CD8-positive, alpha-beta T cell (primary cell): ENCODE measurements at places on chromosomes 5 and 9.

GRCh38 chr5:61450493-61451279 is 118.6 kb downstream of the ZSWIM6 start:
- DNase-seq = no peak

DNA sequence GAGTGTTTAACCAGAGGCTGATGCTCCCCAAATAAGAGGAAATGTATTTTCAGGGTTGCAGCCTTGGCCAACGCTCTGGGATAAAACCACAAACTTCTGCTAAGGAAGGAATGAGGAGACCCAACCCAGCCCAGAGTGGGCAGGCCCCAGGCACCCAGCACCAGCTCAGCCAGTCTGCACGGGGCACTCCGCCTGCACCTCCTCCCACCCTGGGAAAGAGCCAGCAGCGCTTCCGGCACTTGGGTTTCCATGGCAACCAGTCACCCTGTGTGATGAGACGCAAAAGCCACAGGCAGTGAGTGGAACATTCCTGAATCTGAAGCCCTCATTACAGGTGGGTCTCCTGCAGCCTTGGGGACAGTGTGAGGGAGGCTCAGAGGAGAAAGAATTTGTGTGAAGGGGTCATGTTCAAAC is 85.2 kb upstream of the ZBTB43 start:
- peak; percentile 74 for DNase-seq

- no peak for DNase-seq
Observed at GRCh38 chr5:178632285-178632684, 5.4 kb upstream of the CLK4 start.

GRCh38 chr5:122933956-122934355 is 88.5 kb downstream of the SNX24 start:
- DNase-seq = no peak

DNA sequence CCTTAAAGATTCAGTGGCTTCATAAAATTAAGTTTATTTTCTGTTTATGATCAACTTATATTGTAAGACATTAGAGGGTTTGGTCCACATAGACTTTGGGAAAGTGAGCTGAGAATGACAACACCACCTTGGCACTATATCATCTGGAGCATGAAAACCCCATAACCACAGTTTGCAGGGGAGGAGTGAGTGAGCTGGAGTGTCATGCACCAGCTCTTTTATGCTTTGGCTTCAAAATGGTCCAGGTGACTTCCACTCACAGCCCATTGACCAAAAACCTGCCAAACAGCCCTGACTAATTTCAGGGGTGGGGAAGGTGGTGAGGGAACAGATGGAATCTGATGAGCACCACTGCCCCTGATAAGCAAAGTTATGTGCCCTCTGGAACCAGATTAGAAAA is 295.8 kb downstream of the DMRTA1 start:
- no peak for DNase-seq

GRCh38 chr5:151028717-151029116 is 8.3 kb downstream of the GPX3 start:
- no peak for DNase-seq

DNA sequence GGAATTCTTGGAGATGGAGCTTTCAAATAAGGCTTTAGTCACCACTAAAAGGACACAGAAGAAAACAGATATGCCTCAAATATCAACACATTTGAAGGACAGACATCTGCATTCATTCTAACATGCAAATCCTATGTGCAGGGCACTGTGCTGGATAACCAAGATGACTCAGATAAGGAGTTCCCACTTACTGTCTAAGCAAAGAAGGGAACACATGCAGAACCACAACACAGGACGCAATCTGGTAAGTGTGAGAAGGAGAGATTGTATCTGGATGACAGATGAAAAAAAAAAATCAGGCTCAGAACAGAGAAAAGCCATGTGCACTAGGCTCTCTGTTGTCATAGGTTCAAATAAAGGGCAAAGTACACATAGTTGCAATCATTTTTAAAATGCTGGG is 42.5 kb downstream of the ELAVL2 start:
- no peak for DNase-seq

GRCh38 chr5:172558076-172558976 is 82.7 kb upstream of the NEURL1B start:
- DNase-seq = no peak

GRCh38 chr5:175822225-175822624 is 49.2 kb upstream of the CPLX2 start:
- no peak for DNase-seq
